ENCODE measurements at places on chromosomes 11 and 22.
A peak's percentile ranks its signal among the peaks of the same experiment; 100 is the strongest.

DNA sequence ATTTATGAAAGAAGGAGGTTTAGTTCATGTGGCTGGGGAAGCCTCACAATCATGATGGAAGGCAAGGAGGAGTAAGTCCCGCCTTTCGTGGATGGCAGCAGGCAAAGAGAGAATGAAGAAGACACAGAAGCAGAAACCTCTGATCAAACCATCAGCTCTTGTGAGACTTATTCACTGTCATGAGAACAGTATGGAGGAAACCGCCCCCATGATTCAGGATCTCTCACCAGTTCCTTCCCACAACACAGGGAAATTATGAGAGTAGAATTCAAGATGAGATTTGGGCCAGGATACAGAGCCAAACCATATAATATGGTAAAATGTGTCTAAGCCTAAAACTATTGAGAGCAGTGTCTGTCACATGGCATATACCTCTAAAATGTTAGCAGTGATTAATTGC, 503.8 kb upstream of the CCDC179 start:
- no peak for DNase-seq

DNA sequence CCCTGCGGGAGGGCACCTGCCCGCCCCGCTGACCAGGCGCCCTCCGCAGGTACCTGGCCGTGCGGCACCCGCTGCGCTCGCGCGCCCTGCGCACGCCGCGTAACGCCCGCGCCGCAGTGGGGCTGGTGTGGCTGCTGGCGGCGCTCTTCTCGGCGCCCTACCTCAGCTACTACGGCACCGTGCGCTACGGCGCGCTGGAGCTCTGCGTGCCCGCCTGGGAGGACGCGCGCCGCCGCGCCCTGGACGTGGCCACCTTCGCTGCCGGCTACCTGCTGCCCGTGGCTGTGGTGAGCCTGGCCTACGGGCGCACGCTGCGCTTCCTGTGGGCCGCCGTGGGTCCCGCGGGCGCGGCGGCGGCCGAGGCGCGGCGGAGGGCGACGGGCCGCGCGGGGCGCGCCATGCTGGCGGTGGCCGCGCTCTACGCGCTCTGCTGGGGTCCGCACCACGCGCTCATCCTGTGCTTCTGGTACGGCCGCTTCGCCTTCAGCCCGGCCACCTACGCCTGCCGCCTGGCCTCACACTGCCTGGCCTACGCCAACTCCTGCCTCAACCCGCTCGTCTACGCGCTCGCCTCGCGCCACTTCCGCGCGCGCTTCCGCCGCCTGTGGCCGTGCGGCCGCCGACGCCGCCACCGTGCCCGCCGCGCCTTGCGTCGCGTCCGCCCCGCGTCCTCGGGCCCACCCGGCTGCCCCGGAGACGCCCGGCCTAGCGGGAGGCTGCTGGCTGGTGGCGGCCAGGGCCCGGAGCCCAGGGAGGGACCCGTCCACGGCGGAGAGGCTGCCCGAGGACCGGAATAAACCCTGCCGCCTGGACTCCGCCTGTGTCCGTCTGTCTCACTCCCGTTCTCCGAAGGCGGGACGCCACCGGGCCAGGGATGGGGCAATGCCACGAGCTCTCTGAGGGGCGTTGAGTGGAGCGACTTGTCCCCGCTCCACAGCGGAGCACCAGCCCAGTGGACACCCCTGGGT, 1.8 kb downstream of the GALR3 start:
- no peak for DNase-seq

DNA sequence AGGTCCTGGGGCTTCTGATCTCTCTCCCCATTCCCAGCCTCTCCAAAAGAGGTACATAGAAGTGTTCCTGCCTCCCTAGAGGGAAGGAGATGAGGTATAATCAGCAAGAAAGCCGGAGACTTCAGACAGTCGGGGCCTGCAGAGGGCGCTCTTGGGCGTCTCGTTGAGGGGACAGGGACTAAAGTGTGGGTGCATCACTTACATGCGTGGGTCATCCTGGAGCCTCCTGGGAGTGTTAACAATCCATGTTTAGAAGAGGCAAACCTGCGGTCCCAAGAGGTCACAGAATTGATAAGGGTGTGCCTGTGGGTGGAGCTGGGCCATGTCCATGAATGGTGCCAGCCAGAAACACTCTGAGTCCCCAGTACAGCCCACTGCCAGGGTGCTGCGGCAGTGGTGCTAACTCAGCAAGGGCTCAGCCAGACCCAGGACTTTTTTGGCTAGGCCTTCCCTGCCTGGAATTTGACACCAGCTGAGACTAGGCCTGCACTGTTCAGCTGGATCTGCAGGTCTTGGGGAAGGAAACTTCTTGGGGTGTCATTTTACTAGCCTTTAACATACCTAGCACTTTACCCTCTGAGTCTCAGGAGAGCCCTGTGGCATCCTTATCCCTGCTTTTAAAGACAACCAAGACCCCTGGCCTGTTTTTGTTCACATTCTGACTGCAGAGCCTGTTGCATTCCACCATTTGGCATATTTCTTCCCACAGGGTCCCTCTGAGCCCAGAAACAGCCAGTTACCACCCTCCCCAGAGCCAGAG, 5.5 kb downstream of the YDJC start:
- DNase-seq: no peak

GRCh38 chr11:37896016-37896415, 1298.0 kb upstream of the RAG2 start:
- no peak for DNase-seq

DNA sequence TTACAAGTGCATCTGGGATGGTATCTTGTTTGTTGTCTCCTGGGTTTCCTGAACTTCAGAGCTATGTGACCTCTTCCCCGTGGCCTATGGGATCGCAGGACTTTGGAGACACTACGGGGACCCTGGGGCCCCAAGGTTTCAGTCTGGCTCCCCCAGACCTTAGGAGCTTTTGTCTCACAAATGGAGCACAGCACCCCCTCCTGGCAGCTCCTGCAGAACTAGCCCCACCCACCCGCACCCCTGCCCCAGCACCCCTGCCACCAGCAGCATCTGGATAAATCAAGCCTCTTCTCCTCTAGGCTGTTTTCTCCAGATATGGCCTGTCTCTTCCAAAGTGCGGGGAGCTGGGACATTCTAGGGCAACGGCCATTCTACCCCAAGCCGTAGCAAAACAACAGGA, 10.4 kb downstream of the RCOR2 start:
- no peak for DNase-seq

- no peak for DNase-seq
These were observed 10.4 kb upstream of the AGBL2 start for GRCh38 chr11:47725442-47726117.

GRCh38 chr11:68311160-68312116, 953 bp upstream of the LRP5 start:
- no peak for DNase-seq

GRCh38 chr22:28442264-28442710, 237.4 kb downstream of the TTC28 start:
- DNase-seq: peak; percentile 5

GRCh38 chr11:494761-495536, 12.1 kb downstream of the RNH1 start:
- DNase-seq: no peak

DNA sequence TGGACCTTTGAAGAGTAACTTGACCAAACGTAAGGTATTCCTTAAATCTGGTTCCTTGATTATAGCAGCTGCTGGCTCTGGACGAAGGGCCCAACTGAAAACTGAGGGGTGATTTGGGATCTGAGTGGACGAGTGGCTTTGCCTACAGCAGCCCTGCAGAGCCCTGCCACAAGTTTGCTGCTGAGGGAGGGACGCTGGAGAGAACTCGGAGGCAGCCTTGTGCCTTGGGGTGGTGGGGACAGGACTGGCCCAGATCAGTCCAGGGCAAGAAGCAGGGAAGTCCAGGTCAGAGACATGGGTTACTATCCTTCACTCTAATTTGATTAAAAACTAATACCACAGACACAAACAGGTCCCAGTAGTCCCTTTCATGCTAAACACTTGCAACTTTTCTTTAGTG, 89.6 kb upstream of the PITPNB start:
- no peak for DNase-seq

DNA sequence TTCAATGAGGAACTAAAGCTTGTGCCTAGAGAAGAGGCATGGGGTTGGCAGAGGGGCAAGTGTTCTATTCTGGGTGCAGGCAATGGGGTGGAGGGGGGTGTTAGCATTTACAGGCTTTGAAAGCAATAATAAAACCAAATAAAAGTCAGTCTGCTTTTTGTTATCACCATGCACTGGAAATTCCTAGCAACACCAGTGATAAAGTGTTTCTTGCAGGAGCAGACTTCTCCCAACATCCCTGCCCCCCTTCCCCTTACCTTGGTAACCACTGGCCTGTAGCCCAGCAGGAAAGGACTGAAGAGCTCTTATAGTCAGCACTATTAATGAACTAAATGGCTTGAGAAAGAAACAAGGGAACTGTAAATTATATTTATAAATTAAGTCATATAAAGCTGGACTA, 65.2 kb upstream of the SESN3 start:
- no peak for DNase-seq

- no peak for DNase-seq
These were observed 26.1 kb downstream of the MOB2 start for GRCh38 chr11:1460396-1460985.

- no peak for DNase-seq
These were observed 52.5 kb upstream of the KCNQ1OT1 start for GRCh38 chr11:2752204-2752770.

GRCh38 chr11:61454520-61454919, 24.6 kb downstream of the SDHAF2 start:
- no peak for DNase-seq

DNA sequence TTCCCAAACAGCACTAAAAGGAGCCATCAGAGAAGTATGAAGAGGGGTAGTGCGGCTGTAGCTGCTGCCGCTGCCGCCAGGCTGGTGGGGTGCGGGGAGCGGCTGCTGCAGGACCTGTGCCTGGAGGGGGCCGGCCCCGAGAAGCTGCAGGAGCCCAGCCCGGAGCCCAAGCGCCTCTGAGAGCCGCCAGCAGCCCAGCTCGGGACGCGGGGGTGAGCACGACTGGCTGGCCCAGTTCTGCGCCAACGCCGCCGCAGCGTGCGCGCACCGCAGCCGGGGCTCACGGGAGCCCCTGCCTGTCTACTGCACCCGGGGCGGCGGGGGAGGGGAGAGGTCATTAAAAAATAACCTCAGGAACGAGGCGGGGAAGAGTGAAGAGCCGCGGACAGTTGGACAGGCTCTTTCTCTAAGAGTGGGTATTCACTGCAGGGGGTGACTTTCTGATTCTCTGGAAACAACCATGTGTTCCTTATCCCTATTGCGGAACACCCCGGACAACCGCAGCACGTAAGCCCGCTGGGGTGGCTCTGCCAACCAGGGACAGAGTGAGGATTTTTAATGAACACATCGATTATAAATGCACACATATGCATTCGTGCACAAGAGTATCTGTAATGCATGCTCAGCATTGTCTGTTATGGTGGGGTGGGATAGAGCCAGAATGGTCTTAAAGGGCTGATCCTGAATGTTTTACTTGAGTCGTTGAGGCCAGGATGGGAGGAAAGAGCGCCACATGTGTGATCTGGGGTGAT, 453 bp downstream of the GAS2 start:
- DNase-seq: no peak

DNA sequence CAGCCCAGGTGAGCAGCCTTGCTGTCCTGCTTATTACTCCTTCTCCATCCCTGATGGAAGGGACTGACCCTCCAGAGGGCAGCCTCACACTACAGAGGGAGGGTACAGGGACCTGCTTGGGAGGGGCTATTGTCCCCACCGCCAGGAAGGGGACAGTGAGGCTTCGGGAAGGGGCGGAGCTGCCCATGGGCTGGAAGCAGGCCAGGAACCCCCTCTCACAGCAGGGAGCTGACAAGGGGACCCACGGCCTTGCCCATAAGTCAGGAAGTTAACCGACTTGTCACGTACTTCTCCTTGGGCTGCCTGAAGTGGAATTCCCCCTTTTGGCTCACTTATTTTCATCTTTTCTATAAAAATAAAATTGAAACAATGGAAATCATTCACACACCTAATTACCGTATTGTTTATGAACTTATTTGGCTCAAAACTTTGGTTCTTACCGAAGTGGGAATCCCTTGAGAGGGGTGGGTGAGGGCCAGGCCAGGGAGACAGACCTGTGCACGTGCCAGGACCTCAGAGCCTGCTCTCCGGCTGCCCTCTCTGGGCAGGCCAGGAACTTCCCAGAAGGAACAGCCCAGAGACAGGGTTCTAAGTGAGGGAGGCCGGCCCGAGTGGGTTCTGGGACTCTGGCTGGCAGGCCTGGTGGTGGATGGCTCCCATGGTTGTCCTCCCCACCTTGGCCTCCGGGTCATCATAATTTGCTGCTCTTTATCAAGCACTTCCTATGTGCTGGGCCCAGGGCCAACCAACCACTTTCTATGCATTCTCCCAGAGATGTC, 5.8 kb downstream of the MGAT3 start:
- no peak for DNase-seq

DNA sequence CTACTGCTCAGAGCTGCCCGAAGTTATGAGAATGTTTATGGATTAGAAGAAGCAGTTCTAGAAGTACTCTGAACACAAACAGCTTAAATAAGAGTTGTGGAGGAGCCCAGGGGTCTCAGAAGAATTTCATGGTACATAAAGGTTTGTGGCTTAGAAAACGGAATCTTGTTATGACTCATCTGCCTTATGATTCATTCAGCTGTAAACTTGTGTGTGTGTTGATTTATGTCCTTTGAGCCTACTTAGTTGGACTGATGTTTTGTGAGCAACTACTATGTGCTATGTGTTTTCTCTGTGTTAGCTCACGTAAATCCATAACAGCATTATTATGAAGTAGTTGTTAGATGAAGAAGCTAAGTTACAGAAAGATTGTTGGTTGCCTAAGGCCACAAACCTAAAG, 203.7 kb downstream of the PGR start:
- DNase-seq: no peak

DNA sequence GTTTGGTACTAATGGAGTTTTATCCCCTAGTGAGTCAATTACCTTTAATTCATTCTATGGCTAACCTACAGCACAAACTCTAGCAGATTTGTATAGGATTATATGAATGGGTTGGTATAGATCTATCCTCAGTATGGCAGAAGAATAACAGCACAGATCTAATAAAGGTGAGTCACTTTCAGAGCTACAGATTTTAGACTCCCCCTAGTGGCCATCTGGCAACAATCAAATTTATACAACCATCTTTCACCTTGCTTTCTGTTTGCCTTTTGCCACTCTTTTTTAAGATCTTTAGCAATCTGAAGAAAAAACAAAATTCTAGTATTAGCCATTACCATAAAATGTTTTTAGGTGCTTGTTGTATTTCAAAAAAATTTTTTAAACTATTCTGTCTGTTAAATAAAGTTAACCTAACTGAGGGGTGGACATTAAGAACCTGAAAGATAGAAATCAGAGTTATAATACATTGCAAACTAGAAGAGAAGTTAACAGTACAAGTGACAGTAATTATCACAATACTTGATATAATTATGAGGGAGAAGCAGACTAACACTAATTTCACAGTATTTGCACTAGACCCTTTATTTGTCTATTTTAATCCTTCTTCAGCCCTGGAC, 25.8 kb downstream of the DDIAS start:
- DNase-seq: no peak

DNA sequence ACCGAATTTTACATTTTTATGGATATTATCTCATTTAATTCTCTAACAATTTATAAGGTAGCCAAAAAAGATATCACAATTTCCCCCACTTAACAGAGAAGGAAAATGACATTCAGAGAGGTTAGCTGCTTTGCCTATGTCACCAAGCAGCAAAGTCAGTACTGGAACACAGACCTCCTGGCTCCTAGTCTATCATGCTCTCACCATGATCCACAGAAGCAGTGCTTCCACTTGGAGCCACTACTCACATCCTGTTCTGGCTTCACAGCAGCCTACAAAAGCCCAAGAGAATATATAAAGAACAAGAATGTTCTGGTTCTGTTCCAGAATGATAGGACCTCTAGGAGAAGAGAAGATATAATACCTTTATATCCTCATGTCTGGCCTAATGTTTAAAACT, 59.5 kb upstream of the SCUBE2 start:
- no peak for DNase-seq

- DNase-seq: no peak
These were observed 8.2 kb downstream of the GTPBP1 start for GRCh38 chr22:38713921-38714320.

Data from activated CD8-positive, alpha-beta memory T cell treated with anti-CD3 and anti-CD28 coated beads for 1 hour (primary cell).